WTC11 (cell line): ENCODE measurements at places on chromosomes 2 and 18. TPM values are rescaled to one million over a fixed set of nuclear protein-coding genes. Genes with fewer than 3 reads are reported as not detected.

Gene SLC40A1
- total RNA-seq = 0.53 to 0.76 TPM (median 0.57 TPM) in 3 replicates

Gene SLC4A3
- total RNA-seq = 7.8 to 9.9 TPM (median 8.7 TPM) in 3 replicates

Gene CAPN14
- total RNA-seq = 0.11 to 0.37 TPM (median 0.11 TPM) in 3 replicates

Gene CNGA3
- not detected in 3 replicates for total RNA-seq

Gene ELOA2
- total RNA-seq = not detected in 3 replicates

Gene CSRNP3
- total RNA-seq = 7.3 to 8.0 TPM (median 8.0 TPM) in 3 replicates

Gene SOCS6
- total RNA-seq = 12.2 to 16.5 TPM (median 14.5 TPM) in 3 replicates

Gene MROH2A
- total RNA-seq = 0.16 TPM in 1 of 3 replicates, not detected in the others

GRCh38 chr2:246489-247144 is 17.2 kb downstream of the SH3YL1 start:
- no peak for DNase-seq

DNA sequence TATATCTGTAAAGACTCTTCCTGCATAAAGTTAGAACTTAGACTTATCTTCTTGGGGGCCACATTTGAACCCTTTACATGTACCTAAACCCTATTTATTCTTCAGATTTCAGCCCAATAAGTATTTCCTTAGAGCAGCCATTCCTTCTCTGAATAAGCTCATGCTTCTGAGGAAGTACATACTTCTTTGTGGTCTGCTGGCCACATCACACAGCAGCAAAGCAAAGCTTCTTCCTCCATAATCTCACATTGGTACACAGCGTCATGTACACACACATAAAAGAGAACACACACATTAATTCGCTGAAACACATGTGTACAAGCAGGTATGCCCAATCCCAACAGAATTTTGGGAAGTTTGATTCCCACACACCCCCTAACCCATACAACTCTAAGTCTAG is 331.0 kb downstream of the CDH2 start:
- DNase-seq = no peak

DNA sequence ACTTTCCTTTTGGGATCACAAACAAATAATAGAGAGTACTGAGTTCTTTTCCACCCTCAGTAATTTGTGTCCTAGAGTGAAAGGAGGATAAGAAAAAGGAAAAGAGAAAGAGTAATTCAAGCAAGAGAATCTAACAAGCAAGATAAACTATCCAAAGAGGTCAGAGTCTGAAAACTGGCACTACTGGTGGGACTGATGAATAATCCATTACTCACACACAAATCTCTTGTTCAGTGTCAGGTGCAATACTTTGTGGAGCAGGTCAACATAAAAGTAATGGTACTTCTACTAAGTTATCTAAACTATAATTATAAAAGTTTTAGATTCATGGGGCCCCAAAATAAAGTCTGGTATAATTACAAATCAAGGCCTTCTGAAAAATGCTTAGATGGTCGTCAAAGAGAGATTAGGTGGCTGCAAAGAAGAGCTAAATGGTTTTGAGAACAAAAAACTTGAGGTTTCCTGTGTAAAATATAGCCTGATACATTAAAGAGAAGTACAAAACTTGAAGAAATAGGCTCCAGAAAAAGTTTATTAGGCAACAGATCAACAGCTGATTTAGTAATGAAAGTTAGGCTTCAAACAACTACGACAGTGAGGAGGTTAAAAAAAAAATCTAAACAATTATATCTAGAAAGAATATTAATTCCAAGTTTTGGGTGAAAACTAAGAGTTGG is 109.4 kb downstream of the BAZ2B start:
- no peak for DNase-seq

- DNase-seq = no peak
These were observed 54.3 kb upstream of the PKDCC start for GRCh38 chr2:41993435-41993925.

DNA sequence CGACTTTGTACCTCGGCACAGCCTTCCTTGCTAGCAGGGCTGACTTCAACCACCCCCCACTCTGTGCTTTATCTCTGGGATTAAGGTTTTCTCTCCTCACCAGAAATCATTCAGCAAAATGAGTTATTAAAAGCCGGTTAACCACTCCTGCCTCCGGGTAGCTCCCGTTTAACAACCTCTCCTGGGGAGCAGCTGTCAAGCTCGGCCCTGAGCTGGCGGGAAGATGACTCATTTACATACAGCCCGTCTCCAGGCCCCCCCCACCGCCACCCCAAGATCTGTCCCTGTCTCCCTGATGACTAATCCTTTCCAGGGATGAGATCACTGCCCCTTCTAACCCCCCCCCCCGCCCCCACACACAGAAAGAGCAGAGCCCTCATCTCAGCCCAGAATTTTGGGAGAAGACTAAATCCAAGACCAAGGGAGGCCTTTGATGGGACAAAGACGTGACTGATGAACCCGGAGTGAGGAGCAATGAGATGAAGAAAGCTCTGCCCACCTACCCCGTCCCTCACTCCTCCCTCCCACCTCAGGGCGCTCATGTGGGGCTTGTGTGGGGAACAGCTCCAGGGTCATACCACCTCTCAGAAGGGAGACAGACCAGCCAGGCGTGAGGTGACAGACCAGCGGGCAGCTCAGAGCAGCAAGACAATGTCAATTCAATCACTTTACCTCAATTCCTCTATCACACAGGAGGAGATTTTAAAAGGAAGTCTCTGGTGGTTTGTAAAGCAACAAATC is 131.4 kb downstream of the MSH2 start:
- no peak for DNase-seq

- peak; percentile 93 for DNase-seq
These were observed 248.5 kb downstream of the CDH20 start for GRCh38 chr18:61581578-61582201.

DNA sequence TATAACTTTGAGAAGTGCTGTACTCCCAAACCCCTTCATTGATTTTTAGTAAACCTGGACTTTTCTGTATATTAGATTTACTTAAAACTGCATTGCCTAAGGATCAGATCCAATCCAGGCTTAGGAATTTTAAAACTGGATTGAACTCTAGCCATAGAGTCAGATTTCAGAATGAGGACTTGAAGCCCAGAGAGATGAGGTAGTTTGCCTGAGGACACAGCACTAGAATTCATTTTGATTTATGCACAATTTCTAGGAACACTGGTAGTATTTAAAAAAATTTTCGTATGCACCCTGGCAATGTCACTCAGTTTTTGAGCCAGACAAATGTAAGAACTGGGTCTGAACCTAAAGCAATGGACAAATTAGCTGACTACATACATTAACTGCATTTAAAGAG is 144.9 kb downstream of the KCTD1 start:
- no peak for DNase-seq

DNA sequence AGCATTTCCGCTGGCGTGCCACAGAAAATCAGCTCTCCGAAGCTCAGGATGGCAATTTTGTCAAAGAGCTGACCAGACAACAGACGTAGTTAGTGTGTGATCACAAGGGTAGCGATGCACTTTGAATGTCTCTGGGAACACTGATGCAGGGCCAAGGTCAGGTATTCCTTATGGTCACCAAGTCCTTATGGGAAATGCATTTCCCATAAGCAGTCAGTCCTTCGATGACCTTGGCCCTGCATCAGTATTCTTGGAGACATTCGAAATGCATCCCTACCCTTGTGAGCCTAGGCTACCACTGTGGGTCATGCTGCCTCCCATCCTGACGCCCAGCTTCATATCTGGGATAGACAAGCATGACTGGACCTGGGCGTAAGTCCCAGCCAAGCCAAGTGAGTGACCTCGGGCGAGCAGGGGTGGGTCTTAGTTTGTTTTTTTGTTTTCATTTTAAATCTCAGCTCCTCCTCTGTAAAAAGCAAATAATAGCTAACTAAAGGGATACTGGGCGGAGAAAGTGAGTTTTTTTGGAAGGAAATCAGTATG is 13.6 kb downstream of the ABCG5 start:
- no peak for DNase-seq

GRCh38 chr18:43606795-43607194 is 329.5 kb upstream of the SYT4 start:
- DNase-seq = no peak

DNA sequence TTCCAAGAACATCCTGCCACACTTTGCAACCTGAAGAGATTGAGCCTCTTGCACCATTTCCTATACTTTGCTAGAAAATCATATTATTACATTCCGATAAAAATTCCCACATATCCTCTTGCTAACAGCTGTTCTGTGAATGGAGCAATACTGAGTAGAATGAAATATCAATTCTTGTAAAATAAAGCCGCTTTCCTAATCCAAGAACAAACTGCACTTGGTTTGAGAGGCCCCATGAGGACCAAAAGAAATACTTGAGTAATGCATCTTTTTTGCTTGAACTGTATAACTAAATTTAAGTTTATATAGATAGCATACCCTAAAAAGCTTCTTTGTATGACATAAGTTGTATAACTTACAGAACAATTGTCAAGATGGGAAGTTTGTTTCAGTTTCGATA is 632.4 kb upstream of the SLC8A1 start:
- DNase-seq = no peak

- DNase-seq = no peak
These were observed 63.7 kb downstream of the VIL1 start for GRCh38 chr2:218482651-218483050.

- DNase-seq = no peak
These were observed 223.2 kb upstream of the COPS8 start for GRCh38 chr2:236862526-236862925.

GRCh38 chr2:205717175-205717846 is 35.0 kb downstream of the NRP2 start:
- no peak for DNase-seq

GRCh38 chr2:86033751-86034692 is 71.7 kb downstream of the POLR1A start:
- no peak for DNase-seq

DNA sequence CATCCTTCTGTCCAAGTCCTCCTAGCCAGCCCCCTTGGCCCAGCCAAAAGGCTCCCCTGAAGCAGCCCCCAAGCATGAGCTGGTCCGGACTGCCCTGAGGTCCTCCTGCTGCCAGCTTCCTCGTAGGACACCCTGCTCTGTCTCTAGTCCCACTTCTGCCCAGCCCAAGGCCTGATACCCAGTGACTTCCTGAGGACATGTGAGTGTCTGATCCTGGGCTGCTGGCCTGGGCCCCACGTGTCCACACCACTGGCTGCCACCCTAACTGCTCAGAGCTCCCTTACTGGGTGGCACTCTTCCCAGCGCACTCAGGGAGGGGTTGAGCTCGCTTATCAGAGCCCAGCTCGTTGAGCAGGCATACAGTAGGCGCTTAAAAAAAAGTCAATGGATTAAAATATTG is 34.4 kb upstream of the PDIA6 start:
- no peak for DNase-seq

DNA sequence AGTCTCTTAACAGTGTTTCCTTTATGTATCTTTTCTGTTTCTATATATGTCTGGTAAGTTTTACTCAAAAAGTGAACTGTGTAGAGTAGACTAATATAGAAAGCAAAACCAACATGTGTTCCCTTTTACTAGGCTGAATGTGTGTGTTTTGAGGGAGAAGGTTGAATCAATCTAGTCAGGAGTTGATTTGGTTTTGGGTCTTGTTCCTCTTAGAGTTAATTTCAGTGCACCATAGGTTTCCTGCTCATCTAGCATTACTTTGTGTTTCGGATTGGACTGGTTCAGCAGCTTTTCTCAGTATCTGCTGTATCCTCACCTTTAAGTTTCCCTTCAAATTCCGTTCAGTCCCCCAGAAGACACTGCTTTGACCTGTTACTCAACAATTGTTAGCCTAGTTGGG is 52.0 kb upstream of the TRIM43 start:
- no peak for DNase-seq

DNA sequence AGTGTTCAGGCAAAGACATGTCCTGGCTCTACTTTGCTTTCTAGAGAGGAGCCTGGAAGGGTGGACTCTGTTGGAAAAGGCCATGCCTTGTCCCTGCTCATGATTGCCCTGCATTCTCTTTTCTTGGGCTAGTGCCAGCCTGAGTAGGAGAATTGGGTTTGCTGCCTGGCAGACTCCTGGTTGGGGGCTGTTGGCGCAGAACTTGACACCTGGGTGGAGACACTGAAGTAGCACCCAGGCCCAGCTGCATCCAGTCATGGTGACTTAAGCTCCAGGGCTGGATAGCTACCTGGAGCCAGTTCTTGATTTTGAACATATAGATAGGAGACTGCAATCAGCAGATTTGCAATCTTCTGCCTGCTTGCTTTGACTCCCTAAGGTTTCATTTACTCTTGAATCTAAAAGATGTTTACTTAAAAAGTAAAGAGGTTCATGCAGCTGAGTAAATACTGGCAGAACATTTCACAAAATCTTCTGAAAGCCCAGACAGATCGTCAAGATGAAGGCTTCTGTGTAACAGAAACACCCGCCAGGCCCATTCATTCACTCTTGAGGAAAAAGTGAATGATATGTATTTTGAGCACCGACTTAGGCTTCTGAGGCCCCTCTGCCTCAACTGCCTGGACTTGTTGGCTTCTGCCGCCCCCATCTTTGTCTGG is 38.0 kb upstream of the YWHAQ start:
- DNase-seq = no peak
